CD8-positive, alpha-beta T cell (primary cell): ENCODE measurements at places on chromosomes 1 and 21.

DNA sequence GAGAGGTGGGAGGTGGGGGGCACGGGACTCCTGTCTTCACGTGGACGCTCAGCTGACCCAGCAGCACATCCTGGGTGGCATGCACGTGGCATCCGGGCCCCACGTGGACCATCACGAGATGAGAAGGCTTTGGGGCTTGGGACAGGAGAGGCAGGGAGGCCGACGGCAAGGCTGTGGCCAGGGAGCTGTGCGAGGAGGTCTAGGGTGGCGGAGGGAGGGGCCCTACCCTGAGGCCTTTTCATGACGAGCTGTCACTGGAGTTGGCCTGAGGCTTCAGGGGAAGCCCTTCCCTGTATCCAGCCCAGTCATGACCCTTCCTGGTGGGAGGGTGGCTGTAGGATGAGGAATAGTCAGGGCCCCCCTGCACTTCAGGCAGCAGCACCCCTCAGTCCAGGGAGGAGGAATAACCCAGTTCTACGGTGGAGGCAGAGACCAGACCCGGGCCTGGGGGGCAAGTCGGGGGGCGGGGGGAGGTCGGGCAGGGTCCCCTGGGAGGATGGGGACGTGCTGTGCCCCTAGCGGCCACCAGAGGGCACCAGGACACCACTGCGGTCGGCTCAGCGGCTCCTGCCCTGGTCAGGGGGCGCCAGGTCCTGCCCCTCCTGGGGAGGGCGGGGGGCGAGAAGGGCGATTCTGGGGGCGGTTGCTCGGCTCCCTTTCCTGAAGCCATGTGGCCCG, 2.0 kb upstream of the PERM1 start:
- peak; percentile 73 for DNase-seq

- no peak for DNase-seq
These were observed 55.0 kb downstream of the PLPPR5 start for GRCh38 chr1:98949621-98950020.

DNA sequence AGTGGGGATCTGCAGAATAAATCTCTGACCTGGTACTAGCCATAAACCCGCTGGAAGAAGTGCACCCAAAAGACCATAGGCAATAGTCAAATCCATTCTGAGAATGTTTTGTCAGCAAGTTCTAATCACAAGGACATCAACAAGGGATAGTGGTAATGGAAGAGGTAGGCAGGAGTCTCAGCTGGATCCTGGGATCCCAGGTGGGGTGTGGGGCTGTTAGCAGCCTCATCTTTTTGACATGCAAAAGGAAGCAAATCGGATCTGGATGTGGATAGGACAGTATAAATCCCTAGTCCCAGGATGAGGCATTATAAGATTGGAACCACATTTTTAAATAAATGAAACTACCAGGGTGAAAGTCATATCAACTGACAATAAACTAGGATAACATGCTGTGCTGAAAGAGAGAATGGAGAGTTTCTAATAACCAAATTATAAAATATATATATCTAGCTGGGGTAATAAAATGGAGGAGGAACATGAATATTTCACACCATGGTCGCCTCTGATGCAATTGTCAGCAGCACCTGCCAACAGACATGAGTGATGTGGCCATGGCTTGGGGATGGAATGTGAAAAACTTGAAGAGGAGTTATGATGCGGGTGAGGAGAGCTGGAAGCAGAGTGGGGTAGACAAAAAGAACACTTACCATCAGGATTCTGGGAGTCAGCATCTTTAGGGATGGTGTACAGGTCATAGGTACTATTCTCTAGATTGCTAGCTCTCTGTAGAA, 23.7 kb upstream of the PEX19 start:
- no peak for DNase-seq

DNA sequence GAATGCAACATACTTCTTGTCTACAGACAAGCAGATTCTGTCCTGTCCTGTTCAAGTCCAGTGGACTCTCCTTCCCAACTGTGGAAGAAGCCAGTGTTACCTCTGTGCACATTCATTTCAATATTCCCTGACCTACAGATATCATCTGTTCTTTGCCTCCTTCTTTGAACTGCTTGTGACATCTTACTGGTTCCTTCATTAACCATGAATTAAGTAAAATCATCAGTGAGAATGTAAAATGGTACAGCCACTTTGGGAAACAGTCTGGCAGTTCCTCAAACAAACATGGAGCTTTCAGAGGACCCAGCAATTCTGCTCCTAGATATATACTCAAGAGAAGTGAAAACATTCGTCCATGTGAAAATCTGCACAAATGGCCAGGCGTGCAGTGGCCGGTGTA, 6.8 kb downstream of the SRARP start:
- DNase-seq = no peak

- no peak for DNase-seq
These were observed 33.2 kb downstream of the TRAF5 start for GRCh38 chr1:211359876-211360275.

- no peak for DNase-seq
These were observed 445.5 kb downstream of the MATN1 start for GRCh38 chr1:30277911-30278310.

DNA sequence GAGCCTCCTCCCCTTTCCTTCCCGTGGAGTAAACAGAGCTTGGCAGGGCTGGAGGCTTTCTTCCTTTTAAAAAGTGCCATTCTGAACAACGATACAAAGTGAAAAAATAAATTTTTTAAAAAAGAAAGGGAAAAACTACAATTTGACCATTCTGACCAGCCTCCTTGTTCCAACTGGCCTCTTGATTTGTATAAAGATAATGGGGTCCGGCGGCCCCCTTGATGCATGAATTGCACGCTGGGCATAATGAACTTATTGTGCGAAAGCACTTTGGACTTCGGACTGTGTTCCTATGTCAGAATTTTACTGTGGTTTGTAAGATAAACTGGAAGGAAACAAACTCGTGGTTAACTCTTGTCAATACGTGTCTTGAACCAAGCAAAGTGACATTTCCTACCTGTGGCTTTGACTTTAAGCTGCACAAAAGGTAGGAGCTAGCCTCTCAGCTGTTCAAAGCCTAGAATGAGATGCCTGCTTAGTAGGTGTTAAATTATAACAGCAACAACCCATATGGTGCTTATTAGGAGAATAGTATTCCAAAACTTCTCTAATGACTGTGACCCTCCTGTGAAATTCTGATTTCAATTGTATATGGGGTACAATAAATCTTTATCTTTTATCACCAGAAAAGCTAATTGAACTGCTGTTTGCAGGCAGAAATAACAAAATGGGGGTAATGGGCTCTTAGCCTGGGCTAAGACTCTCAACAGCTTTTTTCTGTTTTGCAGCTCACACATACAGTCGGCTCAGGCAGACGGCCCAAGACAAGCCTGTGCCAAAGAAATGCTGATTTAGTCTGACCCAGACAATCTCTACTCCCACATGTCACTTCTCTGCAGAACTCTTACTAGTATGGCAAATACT, 9.3 kb downstream of the IRF2BP2 start:
- peak; percentile 20 for DNase-seq

- DNase-seq = no peak
These were observed 123.0 kb upstream of the IGSF21 start for GRCh38 chr1:17984583-17984982.

- DNase-seq = no peak
These were observed 49.6 kb downstream of the UBE2T start for GRCh38 chr1:202291961-202292712.

DNA sequence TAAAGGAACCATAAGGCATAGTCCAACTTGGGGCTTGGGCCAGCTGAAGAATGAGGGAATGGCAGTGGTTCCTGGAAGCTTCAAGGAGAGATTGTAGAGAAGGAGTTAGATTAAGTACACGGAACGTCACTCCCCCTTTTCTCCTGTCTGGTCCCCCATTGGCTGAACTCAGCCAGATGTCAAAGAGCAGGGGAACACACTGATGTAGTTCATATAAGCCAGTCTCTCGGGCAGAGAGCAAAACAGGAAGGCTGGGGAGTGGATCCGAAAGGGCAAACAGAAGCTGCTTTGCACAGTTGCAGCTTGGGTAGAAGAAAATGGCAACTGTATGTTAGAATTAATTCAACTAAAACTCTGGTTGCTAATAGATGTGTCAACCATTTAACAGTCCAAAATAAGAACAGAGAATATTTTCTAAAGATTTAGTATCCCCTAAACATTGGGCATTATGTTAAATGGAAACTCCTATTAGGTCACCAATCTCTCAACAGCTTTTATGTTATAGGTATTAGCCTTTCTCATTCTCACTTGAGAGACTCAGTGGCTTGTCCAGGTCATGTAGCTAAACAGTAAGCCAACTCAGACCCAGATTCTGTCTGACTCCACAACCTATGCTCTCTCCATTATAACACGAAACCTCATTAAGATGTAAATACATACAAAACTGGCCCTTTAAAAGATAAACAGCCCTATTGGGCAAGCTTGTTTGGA, 600.7 kb upstream of the USP24 start:
- no peak for DNase-seq

DNA sequence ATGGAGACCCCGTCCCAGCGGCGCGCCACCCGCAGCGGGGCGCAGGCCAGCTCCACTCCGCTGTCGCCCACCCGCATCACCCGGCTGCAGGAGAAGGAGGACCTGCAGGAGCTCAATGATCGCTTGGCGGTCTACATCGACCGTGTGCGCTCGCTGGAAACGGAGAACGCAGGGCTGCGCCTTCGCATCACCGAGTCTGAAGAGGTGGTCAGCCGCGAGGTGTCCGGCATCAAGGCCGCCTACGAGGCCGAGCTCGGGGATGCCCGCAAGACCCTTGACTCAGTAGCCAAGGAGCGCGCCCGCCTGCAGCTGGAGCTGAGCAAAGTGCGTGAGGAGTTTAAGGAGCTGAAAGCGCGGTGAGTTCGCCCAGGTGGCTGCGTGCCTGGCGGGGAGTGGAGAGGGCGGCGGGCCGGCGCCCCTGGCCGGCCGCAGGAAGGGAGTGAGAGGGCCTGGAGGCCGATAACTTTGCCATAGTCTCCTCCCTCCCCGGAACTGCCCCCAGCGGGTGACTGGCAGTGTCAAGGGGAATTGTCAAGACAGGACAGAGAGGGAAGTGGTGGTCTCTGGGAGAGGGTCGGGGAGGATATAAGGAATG, 505 bp downstream of the LMNA start:
- DNase-seq = no peak

GRCh38 chr1:58620926-58621325, 43.9 kb upstream of the TACSTD2 start:
- no peak for DNase-seq

DNA sequence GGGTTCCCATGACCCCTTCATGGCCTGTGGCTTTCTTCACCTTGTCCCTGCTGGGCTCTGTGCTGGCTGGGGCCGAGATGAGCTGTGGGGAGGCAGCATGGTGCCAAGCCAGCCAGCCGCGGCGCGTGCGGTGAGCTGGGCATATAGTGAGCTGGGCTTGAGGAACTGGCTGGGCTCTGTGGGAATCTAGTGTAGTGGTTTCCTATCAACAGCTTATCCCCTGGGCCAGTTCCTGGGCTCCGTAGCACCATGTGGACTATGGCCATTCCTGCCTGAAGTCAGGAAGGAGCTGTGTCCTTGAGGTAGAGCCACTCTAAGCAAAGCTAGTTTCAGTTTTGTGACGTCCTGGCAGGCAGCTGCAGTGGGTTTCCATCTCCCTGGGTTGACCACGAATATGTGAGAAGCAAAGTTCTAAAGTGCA, 1.8 kb downstream of the NCMAP start:
- DNase-seq = no peak

GRCh38 chr1:184424945-184425344, 38.1 kb downstream of the C1orf21 start:
- no peak for DNase-seq

- DNase-seq = no peak
These were observed 475.4 kb downstream of the PTPRU start for GRCh38 chr1:29711582-29712283.

GRCh38 chr1:220700556-220701179, 10.5 kb downstream of the C1orf115 start:
- DNase-seq = no peak

- no peak for DNase-seq
These were observed 27.9 kb downstream of the CHD5 start for GRCh38 chr1:6152181-6152580.

- no peak for DNase-seq
These were observed 14.4 kb downstream of the NSL1 start for GRCh38 chr1:212777151-212777550.

DNA sequence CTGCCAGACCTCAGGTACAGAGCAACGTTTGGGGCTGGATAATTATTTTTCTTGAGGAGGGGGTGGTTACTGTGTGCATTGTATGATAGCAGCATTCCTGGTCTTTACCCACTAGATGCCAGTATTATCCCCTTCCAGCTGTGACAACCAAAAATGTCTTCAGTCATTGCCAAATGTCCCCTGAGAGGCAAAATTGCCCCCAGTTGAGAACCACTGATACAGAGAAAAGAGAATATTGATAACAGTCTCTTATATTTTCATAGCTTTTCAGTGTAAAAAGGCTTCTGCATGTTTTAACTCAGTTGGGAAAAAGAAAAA, 51.8 kb upstream of the SYT14 start:
- DNase-seq = no peak

GRCh38 chr1:41957568-41957967, 38.8 kb upstream of the HIVEP3 start:
- DNase-seq = no peak

DNA sequence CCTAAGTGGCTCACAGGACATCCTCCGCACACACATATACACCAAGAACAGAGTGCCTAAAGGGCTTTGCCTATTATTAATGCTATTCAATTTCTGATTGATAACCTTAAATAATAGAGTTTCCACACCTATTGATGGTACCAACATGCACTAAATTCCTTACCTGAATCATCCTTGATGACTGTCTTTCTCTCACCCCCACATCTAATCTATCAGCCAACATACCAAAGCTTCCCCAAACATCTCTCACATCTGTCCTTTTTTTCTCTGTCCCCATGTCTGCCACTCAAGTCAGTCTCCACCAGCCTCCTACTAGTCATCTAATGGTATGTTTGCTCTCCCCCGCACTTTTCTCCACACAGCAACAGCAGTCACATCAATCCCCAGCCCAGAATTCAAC, 174.4 kb downstream of the DSCAM start:
- no peak for DNase-seq

GRCh38 chr1:170558731-170559130, 26.8 kb downstream of the GORAB start:
- DNase-seq = no peak

- no peak for DNase-seq
These were observed 11.2 kb downstream of the NPHP4 start for GRCh38 chr1:5981009-5981380.

GRCh38 chr1:90339811-90340210, 344.9 kb downstream of the ZNF326 start:
- no peak for DNase-seq

GRCh38 chr1:114135786-114136185, 17.9 kb downstream of the SYT6 start:
- DNase-seq = no peak

GRCh38 chr1:48678710-48679505, 97.8 kb downstream of the BEND5 start:
- no peak for DNase-seq
